ENCODE measurements at places on chromosomes 3 and 15.

GRCh38 chr15:73021139-73021621 lies 31.1 kb upstream of the NEO1 start:
- no peak for DNase-seq

GRCh38 chr3:165283328-165283727 lies 87.1 kb upstream of the SLITRK3 start:
- no peak for DNase-seq

GRCh38 chr15:58431221-58432149 lies at the start of gene LIPC:
LIPC (plus strand) TSS chr15:58431991; CDS start chr15:58432033, 42 bp downstream.
- no peak for DNase-seq

- peak; percentile 46 for DNase-seq
Measured at GRCh38 chr3:27326202-27326601, 43.0 kb downstream of the NEK10 start.

- DNase-seq: no peak
Measured at GRCh38 chr15:67741308-67741707, 84.0 kb upstream of the SKOR1 start.

DNA sequence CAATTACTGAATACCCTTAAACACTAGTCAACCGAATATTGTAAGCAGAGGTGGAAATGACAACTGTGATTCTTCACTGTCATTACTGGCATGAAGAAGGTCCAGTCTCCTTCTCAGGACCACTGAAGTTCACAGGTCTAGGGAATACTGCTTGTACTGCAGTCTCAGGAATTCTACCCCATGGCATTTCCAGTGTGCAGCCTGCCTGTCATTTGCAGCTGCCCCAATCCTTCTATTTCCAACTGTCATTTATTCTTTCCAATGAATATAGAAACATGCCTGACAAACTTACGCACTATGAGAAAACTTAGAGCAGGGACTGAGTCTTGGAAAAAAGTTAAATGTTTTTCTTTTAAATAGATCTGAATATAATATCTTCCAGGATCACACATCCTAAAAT lies 308.0 kb upstream of the THBS1 start:
- DNase-seq: no peak

DNA sequence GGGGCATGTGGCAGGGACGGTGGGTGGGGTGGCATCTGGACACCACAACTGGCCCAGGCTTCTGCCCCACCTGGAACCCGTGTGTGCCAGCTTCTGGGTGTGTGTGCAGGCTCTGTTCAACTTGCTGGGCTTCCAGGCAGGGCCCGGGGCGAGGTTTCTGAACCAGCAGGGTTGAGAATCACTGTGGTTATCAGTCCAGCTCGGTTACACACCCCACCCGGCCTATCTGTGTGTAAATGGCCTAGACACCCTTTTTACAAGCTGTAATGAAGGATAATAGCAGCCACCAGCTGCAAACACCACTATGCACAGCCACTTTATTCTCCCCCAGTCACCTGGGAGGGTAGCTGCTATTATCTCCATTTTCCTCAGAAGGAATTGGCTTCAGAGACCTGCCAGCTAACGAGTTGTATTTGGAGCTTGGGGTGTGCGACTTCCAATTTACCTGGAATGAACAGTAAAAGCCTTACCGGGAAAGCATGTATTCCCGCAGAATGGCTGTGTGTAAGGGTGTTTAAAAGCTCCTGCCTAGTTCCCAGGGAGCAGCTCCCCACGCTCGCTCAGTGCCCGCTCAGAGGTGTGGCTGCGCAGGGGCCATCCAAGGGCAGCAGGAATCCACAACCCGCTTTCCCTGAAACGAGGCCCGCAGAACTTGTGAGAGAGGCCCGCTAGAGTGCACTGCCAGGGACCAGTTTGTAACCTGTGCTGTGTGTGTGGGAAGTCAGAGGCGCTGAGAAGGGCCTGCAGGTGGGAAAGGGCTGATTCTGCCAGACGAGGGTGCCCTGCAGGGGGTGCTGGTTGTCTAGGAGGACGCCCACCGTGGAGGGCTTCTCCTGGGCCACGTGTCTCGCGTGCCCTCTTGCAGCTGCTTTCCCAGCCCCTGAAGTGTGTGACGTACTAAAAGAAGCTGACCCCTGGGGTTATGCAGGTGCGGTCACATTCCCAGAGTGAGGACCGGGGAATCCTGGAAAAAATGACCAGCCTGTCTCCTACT lies 83.5 kb downstream of the C3orf70 start:
- no peak for DNase-seq

DNA sequence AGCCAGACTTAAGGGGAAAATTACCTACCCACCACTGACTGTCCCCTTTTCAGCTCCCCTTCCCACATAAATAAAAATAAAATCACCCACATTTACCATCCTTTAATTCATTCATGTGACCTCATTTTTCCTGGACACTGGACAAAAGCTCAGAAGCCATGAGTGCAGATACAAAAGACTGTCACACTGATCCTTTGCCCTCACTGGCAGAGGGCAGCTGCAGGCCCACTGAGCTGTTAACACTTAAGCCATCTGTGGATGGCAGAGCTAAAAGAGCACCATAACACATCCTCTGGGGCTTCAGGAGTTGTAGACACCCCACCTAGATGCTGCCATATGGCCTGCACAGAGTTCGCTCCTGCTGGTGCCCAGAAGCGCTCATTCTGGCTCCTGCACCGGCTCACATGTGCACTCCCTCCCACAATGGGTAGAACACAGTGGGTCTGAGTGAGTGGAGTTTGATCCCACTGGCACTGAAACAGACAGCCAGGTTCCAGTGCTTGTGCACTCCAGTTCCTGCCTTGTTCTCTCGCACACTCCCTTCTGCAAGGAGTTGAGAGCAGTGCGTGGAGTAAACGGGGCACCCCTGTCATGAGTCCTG lies 38.8 kb downstream of the EDC3 start:
- DNase-seq: no peak

GRCh38 chr3:186985661-186986364 lies 55.5 kb downstream of the ST6GAL1 start:
- DNase-seq: no peak

DNA sequence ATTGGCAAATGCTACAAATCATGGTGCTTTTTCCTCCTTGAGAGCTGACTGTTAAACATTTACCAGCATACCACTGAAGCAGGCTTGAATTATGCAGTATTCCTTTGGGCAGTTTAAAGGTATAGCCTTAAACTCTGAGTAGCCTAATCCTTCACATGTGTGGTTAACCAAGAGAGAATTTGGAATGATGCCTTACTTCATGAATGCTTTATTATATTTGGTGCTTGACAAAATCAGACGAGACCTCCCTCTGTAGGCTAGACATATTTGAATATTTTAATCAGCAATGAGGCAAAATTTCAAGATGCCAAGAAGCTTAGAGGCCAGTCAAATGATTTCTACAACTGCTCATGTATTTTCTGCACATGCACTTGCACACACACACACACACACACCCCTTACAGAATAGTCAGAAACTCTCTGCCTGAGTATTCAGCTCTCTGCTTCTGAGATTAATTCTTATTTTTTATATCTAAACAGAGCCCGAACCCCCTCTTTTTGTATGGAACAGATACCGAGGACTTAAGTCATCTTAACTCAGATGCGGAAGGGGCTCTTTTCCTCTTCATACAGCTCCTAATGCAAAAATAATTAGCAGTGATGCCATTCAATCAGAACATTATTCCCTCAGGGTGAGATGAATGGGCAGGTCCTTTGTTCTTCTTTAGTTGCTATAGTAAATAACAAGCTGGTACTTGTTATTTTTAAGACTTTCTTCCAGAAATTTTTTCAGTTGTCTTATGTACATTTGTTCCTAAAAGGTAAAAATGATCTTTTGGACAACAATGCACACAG lies 195.5 kb upstream of the TMC3 start:
- no peak for DNase-seq

- DNase-seq: no peak
Measured at GRCh38 chr15:57655809-57656208, 50.7 kb upstream of the POLR2M start.

DNA sequence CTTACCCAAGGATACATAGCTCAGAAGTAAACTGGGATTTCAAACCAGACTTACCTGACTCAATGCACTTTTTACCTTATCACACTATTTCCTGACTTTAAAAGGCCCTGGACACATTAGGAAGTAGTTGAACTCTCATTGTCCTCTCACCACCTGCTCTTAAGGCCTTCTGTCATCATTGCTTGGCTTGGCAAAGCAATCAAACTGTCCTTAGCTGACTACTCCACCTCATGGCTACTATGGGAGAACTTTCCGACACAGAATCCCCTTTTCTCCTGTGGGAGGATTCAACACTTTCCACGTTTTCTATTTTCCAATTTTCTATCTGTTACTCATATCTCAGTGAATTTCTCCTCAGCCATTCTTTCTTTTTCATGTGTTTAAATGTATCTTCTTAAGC lies 55.4 kb downstream of the ZNF148 start:
- DNase-seq: no peak

DNA sequence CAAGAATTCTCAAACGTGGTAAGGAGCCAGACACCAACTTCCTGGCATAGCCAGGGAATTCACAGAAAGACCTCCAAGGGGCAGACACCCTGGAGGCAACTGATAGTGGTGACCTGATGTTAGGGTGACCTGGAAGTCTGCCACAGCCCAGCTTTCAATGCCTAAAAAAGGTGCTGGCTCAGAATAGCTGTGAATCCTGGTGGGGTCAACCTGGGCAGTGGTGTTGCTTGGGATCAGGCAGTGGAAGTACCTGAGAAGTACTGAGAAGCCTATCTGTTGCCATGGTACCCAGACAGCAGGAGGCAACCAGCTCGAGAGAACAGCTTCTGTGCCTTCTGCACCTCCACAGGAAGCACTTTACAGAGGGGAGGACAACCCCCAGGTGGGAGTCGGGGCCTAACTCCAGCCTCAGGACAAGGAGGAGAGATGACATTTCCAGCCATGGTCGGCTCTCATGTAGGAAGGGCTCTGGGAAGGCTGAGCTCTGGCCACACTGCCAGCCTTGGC lies 55.4 kb upstream of the LARS2 start:
- DNase-seq: no peak

GRCh38 chr3:13860001-13860400 lies 19.9 kb downstream of the WNT7A start:
- DNase-seq: no peak

DNA sequence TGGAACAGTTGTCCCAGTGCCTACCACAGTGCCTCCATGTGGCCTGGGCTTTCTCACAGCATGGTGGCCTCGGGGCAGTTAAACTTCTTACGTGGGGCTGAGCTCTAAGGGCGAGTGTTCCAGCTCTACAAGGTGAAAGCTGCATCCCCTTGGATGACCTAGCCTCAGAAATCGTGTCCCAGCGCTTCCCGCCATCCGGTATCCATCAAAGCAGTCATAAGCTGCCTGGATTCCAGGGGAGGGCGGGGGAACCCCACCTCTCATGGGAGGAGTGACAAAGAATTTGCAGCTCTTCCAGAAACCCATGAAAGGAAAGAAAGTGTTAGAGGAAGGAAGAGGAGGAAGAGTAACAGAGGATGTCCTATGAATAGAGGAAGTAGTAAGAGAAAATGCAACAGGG lies 45.8 kb upstream of the CCDC174 start:
- DNase-seq: no peak

DNA sequence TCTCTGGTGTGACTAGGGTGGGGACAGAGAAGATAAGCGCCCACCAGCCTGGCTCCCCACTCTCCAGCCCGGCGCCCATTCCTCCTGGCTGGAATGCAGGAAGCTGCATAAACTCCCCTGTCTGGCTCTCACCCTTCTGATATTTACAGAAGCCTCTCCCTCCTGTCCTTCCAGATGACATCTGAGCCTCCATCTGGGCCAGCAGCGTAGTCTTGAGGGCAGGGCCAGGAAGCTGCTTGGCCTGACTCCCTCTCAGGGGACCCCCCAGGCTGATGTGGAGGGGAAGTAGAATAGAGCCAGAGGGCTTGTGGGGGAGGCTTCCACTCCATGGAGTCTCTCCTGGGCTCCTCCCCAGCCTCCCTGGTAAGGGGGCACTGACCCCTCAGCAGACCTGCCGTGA lies 49.9 kb downstream of the LINGO1 start:
- DNase-seq: no peak

DNA sequence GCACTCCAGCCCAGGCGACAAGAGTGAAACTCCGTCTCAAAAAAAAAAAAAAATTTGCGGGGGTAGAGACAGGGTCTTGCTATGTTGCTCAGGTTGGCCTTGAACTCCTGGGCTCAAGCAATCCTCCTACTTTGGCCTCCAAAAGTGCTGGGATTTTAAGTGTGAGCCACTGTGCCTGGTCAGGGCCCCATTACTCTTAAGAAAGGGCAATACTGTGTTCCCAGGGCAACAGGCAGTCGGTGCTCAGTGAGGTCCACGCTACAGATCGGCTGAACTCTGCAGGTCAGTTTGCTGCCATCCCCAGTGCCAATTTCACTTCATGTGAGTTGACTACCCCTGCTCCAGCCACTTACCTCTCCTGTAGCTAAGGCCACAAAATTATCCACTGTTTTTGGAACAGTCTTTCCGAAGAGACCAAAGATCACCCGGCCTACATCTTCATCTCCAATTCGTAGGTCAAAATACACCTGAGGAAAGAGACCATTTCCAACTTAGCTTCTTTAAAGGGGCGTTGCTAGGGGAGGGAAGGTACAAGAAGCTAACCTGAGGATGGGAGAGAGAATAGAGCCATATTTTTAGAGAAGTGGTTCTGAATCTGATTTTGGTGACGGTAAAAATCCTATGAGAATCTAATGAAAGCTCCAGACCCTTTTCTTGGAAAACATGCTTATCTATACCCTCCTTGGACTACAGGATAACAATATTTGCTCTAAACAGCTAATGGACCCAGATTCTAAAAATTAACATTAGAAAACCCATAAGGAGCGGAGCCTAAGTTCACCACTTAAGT lies 939 bp downstream of the PPIB start:
- no peak for DNase-seq

- DNase-seq: no peak
Measured at GRCh38 chr15:79677241-79677640, 219.6 kb downstream of the MTHFS start.

GRCh38 chr3:107963581-107963980 lies 127.2 kb downstream of the CD47 start:
- DNase-seq: peak; percentile 6

DNA sequence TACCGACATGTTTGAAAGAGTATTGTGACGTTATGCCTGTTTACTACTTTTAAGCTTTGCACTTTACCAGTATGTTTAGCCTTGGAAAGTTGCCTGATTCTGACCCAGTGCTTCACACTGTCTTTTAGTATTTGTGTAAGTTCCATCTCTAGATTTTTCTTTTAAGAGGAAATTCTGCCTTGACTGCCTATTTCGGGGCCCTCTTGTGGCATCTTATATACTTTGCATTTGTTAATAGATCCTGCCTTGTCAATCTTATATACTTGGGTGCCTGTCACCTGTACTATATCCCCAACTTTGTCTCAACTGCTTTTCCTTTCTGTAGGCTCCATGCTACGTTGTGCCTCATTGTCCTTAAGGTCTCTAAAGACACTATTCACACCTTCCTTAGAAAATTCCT lies 244.6 kb downstream of the STXBP5L start:
- DNase-seq: peak; percentile 16

- no peak for DNase-seq
Measured at GRCh38 chr15:93159930-93160329, 70.9 kb upstream of the RGMA start.

GRCh38 chr3:130823241-130823884 lies 70.5 kb upstream of the ATP2C1 start:
- no peak for DNase-seq

Measured in iris pigment epithelial cell (primary cell).